K562 (cell line): ENCODE measurements at places on chromosomes 5 and 9.

- peak; percentile 93 for DNase-seq
Measured at GRCh38 chr9:131635285-131635684, 90.0 kb downstream of the PRRT1B start.

DNA sequence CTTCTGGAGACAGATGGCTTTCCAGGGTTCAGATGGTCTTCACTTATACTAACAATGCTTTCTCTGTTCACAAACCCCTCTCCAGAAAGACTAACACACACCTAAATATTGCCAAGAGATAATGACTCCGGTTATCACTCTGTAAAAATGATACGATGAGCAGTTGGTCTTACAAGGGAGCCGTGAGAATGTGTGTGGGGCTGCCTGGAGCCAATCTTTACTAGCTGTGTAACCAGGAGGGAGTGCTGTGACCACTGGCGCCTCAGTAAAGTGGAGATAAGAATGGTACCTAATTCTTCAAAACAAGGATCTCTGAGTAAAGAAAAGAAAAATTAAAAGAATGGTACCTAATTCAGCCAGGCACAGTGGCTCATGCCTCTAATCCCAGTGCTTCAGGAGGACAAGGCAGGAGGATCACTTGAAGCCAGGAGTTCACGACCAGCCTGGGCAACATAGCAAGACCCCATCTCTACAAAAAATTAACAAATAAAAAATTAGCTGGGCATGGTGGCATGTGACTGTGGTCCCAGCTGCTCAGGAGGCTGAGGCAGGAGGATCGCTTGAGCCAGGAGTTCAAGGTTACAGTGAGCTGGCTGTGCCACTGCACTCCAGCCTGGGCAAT is 39.9 kb upstream of the IL17B start:
- no peak for DNase-seq

DNA sequence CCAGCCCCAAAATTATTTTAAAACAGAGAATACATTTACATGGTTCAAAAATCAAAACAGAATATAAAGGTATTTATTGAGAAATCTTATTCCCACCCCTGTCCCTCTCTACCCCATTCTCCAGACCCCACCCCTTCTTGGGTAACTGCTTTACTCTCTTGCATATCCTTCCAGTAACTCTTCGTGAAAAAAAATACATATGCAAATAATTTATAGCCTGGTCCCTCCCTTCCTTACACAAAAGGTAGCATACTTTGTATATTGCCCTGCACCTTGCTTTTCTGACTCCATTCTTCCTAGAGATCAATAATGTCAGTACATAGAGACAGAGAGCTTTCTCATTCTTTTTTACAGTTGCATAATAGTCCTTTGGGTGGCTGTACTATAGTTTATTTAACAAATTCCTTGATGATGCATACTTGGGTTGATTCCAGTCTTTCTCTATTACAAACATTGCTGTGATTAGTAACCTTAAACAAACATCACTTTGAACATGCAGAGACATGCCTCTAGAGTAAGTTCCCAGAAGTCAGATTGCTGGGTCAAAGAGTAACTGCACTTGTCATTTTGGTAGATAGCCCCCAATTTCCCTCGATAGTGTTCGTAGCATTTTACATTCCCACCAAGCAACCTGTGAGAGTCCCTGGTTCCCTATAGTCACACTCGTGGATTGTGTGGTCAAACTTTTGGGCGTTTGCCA is 47.9 kb downstream of the STOM start:
- no peak for DNase-seq

DNA sequence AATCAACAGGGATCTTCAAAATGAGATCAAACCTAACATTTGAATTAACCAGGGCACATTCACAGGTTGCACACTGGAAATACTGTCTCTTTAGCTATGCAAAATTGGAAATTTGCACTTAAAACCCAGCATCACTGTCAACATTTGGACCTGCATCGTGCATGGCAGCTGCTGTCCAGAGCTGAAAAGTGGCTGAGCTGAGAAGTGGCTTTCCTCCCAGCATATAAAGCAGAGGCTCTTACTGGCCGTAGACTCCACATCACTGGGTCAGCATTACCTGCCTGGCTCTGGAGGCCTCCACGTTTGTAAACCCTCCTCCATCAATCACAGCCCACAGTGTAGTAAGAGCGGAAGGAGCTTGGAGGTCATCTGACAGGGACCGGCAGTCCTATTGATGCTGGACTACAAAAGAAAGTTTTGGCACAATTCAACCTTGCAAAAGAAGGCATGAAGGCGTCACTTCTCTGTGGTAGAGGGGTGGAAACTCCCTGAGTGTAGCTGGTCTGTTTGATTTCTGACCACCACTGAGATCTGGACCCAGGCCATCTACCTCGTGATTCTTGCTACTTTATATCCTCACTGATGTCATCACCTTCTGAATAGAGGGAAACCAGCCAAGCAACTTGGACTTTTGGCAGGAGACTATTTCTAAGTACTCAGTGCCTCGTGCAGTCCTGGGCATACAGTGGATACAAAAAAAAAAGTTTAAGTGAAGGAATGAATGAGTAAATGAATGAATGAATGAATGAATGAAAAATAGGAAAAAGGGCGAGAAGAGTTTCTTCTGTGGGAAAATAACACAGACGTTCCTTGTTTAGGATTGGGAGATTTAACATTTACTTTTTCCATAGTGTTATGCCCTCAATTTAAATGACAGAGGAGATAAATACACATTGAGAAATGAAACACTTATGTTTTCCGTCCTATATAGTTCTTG is 14.8 kb downstream of the RASEF start:
- DNase-seq = no peak
